Stimulated activated CD8-positive, alpha-beta memory T cell treated with anti-CD3 and anti-CD28 coated beads, Interleukin-4, amount 100 ng/mL, for 24 hours (primary cell): ENCODE measurements at places on chromosomes 4 and X.

GRCh38 chr4:6190486-6190885 is 9.9 kb downstream of the JAKMIP1 start:
- no peak for DNase-seq

DNA sequence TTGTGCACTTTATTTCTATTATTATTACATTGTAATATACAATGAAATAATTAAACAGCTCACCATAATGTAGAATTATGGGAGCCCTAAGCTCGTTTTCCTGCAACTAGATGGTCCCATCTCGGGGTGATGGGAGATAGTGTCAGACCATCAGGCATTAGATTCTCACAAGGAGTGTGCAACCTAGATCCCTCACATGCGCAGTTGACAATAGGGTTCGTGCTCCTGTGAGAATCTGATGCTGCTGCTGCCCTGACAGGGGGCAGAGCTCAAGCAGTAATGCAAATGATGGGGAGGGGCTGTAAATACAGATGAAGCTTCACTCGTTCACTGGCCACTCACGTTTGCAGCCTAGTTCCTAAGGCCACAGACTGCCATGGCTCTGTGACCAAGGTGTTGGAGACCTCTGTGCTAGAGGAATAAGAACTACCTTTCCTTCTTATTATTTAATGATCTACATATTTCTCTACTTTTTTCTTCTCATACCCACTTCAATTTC is 492.9 kb upstream of the INTU start:
- no peak for DNase-seq

DNA sequence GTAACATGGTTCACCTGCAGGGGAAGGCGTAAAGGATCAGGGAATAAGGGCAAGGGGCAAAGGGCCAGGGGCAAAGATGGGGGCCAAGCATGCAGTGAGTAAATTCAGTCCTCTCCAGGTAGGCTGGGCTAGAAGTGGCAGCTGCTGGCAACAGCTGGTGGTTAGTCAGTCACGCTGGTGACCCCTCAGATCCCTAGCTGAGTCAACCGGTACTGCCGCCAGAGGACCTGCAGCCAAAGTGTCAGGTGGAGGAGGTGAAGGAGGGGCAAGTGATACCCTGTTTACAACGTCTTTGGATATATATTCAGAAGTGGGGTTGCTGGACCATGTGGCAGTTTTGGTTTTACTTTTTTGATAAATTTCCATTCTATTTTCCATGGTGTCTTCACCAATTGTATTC is 24.6 kb upstream of the NAP1L2 start:
- no peak for DNase-seq

DNA sequence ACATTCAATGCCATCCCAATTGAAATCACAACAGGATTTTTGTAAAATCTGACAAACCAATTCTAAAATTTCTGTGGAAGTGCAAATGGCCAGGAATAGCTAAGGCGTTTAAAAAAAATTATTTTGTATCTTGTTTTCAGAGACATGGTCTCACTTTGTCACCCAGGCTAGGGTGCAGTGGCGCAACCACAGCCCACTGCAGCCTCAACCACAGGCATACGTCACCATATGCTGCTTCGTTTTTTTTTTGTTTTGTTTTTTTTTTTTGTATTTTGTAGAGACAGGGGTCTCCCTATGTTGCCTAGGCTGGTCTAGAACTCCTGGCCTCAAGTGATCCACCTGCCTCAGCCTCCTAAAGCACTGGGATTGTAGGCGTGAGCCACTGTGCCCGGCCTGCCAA is 24.5 kb downstream of the ZNF41 start:
- peak; percentile 15 for DNase-seq

DNA sequence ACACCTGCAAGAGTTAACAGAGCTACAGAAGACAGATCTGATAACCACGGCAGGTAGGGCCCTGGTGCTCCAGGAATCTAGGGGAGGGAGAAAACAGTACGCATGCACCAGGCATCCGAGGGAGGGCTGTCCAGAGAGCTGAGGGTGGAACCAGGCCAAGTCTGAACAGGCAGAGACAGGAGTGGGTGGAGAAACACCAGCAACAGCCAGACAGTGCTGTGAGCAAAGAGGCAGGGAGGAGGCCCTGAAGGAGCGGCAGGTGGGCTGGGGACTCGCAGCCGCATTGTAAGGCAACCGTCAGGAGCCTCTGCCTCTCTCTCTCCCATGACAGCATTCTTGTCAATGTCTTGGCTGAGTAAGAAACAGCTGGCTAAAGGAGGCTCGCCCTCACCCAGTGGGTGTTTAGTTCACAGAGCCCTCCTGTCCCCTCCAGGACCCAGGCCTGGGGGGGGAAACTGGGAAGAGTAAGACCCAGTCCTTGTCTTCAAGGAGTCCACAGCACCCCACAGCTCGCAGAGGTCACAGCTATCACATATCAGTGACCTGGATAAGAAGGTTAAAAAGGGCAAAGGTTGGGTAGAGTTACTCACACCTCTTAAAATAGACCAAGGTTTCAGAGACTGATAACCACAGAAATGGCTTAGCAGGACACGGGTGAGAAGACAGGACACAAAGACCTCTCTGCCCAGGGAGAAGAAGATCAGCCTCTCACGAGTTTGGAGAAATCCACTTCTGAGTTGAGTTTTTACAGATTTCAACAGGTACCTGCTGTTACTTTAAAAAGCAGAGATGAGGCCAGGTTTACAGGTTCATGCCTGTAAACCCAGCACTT is 10.5 kb downstream of the ACSL1 start:
- no peak for DNase-seq

DNA sequence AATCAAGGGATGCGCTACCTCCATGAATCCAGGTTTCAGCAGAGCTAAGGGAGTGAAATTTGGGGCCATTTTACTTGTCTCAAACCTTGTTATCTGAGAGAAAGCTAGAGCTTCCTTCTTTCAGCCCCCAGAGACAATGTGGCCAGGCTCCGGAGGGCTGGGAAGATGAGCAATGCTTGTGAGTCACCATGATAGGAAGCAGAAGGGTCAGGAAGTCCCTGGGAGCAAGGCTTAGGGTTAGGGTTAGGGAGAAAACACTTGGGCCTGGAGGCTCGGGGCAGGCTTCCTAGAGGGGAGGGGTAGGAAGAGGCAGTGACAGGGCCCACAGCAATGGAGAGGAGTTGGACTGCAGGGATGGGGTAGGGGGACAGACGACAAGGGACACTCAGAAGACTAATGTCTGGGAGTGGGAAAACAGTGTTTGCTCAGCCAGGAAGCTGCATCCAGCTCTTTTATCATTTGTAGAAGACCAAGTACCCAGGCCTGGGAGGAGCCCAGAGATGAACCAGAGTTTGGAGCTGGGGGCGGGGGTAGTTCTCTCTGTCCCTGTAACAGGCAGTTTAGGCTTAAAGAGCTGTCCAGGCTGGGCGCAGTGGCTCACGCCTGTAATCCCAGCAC is 16.4 kb upstream of the PORCN start:
- no peak for DNase-seq

- no peak for DNase-seq
Measured at GRCh38 chr4:74451214-74451661, 6.3 kb downstream of the AREG start.

DNA sequence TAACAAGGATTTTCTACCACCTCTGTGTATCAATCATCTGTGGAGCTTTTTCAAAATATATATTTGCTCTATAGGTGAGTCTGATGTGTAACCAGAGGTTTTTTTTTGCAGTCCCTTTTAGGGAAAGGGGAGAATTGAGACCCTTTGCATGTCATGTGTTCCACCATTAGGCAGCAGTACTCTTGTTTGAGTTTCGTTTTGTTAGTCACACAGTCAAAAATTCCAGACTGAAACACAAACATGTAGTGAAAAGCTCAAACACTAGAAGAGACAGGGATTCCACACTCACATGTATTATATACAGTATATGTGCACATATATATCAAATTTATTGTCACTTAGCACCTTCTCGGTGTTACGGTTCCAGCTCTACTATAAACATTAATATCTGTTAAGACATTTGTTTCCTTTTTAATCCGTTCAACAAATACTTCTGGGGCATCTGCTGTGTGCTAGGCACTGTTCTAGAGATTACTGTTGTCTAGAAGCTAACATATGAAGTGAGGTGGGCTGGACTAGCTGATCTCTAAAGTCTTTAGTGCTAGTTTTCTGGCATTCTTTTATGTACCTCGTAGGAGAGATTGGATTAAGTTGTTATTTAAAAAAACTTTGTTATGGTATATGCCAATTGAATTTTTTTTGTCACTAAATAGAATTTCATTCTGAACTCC is 5.5 kb downstream of the USP9X start:
- no peak for DNase-seq

DNA sequence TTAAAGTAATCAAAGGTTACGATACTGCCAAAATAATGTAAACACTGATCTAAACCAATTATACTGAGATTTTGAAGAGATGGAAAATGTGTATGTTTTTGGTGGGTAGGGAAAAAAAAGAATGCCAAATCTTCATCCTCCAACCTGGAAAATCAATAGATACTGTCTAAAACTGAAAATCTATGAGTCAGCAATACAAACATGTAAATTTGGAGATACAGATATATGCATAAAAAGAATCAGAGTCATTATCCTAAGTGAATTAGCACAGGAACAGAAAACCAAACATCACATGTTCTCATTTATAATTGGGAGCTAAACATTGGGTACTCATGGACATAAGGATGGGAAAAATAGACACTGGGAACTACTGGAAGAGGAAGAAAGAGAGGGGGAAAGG is 197.4 kb upstream of the TRPC5 start:
- DNase-seq: no peak

DNA sequence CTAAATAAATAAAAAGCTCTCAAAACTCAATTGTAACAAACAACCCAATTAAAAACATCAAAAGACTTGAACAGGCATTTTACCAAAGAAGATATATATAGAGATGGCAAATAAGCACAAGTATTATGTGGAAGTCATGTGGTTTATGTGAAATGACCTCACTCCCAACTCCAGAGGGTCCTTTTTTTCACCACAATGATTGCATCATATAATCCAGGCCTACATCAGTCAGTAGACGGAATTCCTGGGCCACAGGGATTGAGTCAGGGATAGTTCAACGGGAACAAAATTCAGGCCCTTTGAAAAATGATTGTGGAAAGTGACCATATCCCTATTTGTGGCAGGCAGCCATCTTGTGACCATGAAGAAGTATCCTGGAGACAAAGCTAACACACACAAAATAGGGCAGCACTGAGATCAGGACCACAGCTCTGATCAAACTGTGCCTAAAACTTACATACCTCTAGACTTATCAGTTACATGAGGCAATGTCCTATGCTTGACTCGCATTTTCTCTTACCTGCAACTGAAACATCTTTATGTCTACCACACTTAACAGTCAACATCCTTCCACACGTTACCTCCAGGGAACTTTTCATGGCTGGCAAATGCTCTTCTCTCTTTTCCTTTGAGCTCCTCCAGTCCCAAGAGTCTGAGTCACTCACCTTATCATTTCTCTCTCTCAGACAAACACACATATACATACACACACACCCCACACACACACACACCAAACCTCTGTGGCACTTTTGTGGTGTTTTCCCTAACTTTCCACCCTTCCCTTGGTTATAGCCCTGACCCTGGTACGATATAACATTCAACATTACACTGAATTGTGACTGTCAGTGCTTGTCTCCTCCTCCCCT is 113.5 kb downstream of the PHF8 start:
- DNase-seq: no peak

DNA sequence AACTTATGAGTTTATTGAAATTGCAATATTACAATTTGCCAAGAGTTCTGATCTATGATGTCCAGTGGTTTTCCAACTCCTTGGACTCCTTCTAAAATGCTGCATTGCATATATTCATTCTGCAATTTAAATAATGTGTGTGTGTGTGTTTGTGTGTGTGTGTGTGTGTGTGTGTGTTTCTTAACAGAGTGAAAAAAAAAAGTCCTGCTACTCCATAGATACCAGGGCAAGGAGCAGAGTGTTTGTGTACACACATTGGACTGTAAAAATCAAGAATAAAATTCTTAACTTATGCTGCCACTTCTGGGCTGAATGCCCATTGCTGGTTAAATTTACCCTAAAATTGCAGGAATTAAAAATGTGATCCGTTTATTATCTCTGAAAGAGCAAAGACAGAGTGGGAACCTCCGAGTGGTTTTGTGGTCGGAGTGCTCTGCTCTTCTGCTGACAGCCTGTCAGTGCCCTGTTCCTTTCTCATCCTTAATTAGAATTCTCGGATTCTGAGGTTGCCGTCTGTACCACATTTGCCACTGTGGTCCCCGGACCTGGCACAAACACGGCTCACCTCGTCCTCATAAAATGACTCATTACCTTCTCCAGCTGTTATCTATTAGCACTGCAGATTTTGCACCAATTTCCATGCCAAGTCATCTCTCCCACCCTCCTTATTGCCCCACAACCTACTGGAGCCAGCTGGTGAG is 355.5 kb downstream of the KCNIP4 start:
- DNase-seq: no peak

DNA sequence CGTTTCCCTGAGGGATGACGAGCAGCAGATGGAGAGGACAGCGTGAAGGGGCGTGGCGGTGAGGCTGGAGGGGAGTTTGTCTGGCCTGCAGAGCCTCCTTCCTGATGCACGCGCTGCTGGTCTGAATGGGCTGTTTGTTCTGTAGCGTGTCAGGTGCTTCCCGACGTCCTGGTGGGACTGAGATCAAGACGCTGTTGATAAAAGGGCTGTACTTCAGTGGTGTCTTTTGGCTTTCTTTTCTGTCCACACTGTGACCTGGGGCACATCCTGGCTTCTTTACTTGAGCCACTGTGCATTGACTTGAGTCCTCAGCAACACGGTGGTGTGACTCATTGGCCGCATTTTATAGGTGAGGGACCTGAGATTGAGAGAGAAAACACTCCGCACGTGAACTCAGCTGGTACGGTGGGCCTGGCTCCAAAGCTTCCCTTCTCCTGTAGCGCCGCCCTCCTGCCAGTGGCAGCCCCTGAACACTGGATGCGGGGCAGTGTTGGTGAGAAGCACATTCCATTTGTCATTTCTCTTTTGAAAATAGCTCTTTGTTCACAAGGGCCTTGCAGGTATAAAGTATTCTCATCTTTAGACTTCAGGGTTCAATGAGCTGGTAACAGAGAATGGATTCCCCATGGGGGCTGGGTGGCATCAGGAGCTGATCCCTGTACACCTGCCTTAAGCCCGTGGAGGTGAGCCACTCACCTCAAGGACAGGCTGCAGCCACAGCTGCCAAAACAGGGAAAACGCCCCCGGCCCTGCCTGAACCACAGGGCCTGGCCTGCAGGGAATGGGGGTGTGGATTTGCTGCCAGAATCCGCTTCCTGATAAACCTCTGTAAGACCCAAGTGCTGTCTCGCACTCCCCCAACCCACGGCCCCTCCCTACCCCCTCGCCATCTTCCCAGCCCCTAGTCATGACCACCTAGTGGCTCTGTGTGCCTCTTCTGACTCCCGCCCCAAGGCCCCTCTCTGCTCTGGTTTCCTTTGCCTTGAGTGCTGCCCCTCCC is 29.2 kb downstream of the NSG1 start:
- no peak for DNase-seq

- DNase-seq: no peak
Measured at GRCh38 chr4:145490796-145491195, 9.1 kb downstream of the SMAD1 start.

GRCh38 chr4:137655302-137655701 is 123.0 kb upstream of the PCDH18 start:
- DNase-seq: no peak

DNA sequence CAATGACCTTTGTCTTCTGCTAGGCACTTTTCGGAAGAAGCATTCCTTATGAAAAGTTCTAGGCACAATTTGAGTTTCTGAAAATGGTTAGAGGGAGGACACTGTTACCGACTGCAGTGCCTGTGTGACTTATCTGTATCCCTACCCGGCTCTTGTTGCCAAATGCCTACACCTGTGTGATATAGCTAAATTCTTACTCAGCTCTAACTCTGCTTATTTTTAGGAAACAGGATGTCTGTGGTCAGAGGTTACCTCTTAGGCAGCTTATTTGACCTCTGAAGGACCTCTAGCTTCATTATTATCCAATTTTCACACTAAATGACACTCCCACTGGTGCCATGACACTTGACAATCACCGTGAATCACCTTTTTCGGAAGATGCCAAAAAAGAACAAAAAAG is 561.1 kb upstream of the SMIM31 start:
- no peak for DNase-seq
